ENCODE measurements at places on chromosomes 4 and X.

GRCh38 chr4:121428721-121429120 is 47.9 kb upstream of the QRFPR start:
- DNase-seq = no peak

DNA sequence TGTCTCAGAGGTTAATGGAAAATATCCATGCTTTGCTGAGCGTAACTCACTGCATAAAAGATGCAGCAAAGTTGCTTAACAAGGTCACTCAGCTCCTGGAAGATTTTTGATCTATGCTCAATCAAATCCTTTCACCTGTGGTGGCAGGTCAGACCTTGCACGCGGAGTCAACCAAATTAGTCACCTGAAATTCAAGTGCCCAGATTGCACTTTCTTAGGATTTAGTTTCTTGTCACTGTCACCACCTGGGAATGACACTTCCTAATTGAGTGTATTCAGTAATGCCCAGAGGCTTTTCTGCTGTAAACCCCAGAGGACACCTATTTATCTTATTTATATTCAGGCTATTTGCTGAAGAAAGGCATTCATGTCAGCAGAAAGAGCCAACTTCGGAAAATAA is 215.8 kb upstream of the SMIM31 start:
- DNase-seq = no peak

GRCh38 chr4:152780267-152780778 is 569 bp downstream of the ARFIP1 start:
- peak; percentile 26 for DNase-seq

GRCh38 chr4:109389369-109390114 is 44.1 kb upstream of the SEC24B start:
- no peak for DNase-seq

GRCh38 chrX:75181721-75182120 is 25.6 kb upstream of the ABCB7 start:
- no peak for DNase-seq

- no peak for DNase-seq
These were observed 151.0 kb upstream of the DKK2 start for GRCh38 chr4:107187091-107187490.

- DNase-seq = peak; percentile 16
These were observed 45.9 kb upstream of the ALG13 start for GRCh38 chrX:111634823-111635729.

DNA sequence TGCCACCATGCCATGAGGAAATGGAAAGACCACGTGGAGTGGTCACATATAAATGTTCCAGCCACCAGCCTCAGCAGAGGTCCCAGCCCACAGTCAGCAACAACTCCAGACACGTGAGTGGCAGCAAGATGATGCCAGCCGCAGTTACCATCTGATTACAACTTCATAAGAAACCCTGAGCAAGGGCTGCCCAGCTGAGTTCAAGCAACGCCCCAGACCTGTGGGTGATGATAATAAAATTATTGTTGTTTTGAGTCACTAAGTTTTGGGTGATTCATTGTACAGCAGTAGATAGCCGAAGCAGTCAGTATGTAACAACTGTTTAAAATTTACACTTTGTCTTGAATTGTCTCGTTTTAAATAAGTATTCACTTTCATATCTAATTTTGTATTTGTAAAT is 5.8 kb upstream of the CCNG2 start:
- DNase-seq = no peak

GRCh38 chrX:79170476-79171035 is 26.1 kb downstream of the GPR174 start:
- no peak for DNase-seq

- DNase-seq = no peak
These were observed 467.6 kb upstream of the CNKSR2 start for GRCh38 chrX:20906571-20906970.

DNA sequence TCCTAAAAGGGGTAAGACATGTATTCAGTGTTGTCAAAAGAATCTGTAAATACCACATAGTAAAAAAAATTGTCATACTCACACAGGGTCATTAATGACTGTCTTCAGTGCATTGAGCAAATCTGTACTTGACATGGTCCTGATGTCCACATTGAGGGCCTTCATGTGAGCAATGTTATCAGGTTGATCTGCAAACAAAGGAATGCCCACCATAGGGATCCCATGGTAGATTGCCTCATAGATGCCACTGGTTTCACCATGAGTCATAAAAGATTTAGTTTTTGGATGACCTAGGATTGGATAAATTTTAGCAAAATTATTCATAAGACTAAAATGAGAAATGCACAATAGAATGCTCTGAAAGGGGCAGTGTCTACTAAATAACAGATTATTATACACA is 38.1 kb upstream of the UGT2B15 start:
- no peak for DNase-seq

DNA sequence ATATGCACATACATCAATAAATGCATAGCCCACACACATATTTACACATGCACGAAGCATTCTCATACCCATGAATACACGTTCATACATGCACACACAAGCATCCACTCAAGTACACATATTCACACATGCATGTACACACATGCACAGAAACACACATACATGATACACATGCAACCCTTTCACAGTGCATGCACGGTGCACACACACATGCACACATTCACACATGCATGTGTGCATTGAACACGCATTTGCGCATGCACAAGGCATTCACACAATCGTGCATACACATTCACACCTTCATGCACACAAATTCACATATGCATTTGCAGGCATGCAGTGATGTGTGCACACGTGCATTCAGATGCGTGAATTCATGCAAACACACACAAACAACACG is 324.5 kb downstream of the DHRSX start:
- DNase-seq = no peak

DNA sequence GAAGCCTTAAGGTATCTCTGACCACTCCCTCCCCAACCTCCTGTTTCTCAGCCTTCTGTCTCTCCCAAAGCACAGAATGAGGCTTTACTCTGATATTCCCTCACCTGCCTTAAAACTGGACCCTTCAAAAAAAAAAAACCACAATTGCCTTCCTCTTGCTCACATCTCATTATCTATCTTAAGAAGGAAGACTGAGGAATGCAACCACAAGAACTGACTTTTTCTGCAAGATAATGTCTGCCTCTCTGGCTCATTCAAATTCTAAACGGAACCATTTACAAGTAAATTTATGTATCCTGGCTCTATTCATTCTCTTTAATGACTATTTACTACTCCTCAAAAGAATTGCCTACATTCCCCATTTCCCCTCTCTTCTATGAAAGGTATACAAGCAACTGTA is 545.5 kb upstream of the HTR2C start:
- no peak for DNase-seq

- DNase-seq = no peak
These were observed 67.9 kb downstream of the SH2D1A start for GRCh38 chrX:124414281-124414680.

DNA sequence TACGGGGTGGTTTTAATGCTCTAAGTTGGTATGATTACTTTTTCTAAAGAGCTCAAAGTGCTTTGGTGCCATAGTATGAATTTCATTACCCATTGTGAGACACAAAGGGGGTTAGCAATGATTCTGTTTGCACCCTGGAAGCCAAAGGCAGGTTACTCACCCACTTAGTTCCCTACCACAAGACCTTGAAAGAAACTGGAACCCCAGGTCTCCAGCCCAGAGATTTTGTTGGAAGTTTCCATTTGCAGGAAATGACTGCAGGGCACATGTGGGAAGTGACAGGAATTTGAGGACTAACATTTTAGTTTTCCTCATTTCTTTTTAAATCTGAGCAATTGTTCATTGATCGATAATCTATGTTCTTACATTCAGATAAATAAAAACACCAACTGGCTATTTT is 1.8 kb upstream of the HS3ST1 start:
- DNase-seq = no peak

DNA sequence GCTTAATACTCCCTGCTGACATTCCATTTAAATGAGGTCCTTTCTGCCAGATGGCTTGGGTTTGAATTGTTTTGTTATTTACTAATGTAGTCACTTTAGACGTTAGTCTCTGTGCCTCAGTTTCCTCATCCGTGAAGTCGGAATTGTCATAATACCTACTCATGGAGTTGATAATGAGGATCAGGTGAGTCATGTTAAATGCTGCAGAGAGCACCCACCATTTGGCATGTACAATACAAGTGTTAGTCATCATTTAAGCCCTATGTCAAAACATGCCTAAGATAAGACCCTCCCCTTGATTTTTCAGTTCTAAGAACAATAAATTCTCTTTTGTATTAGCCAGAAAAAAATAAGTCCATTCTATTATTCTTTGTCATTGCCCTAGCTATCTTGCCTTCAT is 534.8 kb upstream of the HTR2C start:
- DNase-seq = no peak

- no peak for DNase-seq
These were observed 101.4 kb downstream of the TBC1D19 start for GRCh38 chr4:26685250-26685649.

DNA sequence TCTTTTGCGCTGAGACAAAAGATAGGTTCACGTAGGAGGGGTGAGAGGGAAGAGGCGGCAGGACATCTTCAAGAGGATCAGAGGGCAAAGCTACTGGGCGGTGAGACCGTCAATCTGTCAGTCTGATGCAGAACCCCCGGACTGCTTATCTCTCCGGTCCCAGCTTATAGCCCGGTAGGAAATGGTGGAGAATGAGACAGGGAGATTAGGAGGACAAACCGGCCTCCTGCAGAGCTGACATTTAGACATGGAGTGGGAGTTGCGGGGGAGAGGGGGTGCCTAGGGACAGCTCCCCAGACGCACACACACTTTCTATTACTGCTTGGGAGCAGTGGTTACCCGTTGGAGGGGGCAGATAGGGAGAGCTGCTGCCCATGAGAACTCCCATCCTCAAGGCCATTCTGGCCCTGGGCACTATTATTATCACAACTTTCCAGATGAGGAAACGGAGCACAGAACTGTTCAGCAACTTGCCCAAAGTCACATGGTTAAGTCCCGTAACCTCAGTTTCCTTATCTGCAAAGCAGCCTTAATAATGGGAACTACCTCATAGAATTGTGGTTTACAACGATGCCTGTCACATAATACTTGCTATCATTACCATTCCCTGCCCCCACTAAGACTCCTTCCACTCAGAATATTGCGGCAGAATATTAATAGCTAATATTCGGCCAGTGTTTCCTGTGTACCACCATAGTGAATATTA is 1.1 kb upstream of the HDAC6 start:
- DNase-seq = no peak

- no peak for DNase-seq
These were observed 54.5 kb downstream of the ASB9 start for GRCh38 chrX:15215366-15215765.

GRCh38 chr4:81260443-81261101 is 45.5 kb upstream of the PRKG2 start:
- DNase-seq = peak; percentile 42

DNA sequence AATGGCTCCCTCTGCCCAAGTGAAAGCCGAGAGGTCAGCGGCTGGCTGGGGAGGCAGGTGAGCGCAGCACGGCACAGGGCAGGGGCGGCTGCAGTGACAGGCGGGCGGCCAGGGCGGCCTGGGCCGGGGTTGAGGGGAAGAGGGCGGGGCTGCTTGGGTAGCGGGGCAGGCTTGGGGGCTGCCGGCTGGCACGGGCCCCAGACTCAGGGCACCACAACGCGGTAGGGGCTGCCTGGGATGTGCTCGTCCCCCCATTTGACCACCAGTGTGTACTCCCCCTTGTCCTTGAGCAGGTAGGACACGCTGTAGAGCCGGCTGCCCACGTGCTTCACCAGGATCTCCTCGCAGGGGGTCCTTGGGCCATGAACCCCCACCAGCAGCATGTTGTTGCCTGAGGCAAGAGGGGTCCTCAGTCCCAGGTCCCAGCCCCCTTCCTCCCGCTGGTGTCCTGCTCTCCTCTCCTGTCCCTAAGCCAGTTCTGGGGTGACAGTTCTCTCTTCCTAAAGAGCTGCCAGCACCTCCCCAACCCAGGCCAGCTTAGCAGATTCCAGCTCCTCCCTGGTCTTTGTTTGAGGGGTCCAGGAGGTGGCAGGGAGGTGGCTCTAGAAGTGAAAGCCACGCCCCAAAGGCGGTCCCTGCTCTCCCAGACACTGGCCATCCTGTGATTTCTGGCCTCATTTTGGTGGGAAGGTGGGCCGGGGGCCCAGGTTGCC is 25.6 kb downstream of the FLNA start:
- DNase-seq = no peak

DNA sequence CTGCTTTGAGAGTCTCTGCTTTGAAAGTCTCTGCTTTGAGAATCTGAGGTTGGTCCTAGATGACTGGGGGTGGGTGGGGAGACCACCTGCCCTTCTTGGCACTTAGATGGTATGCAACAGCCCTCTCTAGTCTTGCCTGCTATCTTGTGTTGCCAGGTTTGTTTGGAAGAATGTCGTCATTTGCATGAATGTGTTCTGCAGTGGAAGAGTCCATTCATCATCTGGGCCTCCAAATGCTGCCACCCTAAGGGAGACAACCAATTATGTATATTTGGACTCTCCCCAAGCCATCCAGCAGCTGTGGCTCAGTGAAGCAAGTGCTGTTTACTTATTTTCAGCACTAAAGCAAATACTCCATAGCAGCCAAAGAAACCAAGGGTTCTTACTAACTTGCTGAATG is 44.6 kb upstream of the TRPC5OS start:
- DNase-seq = no peak

- DNase-seq = no peak
These were observed 37.7 kb downstream of the PTCHD1 start for GRCh38 chrX:23372220-23372902.

GRCh38 chr4:128859887-128860677 is 50.6 kb downstream of the JADE1 start:
- DNase-seq = no peak

GRCh38 chr4:37476256-37476655 is 209.9 kb downstream of the RELL1 start:
- no peak for DNase-seq

- DNase-seq = peak; percentile 68
These were observed 92.2 kb downstream of the DCHS2 start for GRCh38 chr4:154399259-154399974.

- DNase-seq = no peak
These were observed 29.9 kb downstream of the NSD2 start for GRCh38 chr4:1901127-1901526.

GRCh38 chr4:174517502-174518445 is 4.5 kb downstream of the HPGD start:
- DNase-seq = no peak

- no peak for DNase-seq
These were observed 4.3 kb downstream of the SLC9A7 start for GRCh38 chrX:46754586-46755061.

DNA sequence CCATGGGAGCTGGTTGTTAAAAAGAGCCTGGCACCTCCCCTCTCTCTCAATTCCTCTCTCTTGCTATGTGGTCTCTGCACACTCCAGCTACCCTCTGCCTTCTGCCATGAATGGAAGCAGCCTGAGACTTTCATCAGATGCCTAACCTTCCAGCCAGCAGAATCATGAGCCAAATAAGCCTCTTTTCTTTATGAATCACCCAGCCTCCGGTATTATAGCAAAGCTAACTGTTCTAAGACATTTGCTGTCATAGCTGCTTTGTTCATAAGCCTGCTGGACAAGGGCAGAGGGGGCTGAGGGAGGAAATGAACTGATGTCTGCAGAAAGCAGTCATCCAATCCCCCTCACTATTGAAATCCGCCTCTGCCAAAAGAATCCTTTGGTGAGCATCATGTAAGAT is 196.7 kb downstream of the ZNF330 start:
- no peak for DNase-seq

GRCh38 chr4:8252301-8253173 is 17.0 kb upstream of the HTRA3 start:
- DNase-seq = no peak

- DNase-seq = no peak
These were observed 92.0 kb downstream of the PRKX start for GRCh38 chrX:3621414-3621813.

- no peak for DNase-seq
These were observed 63.1 kb downstream of the RELL1 start for GRCh38 chr4:37623125-37623524.
